Activated T-helper 17 cell treated with anti-CD3 and anti-CD28 coated beads, Interleukin-2, amount 50 U/mL, for 72 hours (primary cell): ENCODE measurements at places on chromosomes 4 and X. TPM values are rescaled to one million over a fixed set of nuclear protein-coding genes. Genes with fewer than 3 reads are reported as not detected.
A peak's percentile ranks its signal among the peaks of the same experiment; 100 is the strongest.

FMR1NB gene
- total RNA-seq: not detected

IL9R gene
- 4.1 TPM for total RNA-seq

DGAT2L6 gene
- total RNA-seq: 0.22 TPM

TLR2 gene
- 2.1 TPM for total RNA-seq

DCAF8L2 gene
- not detected for total RNA-seq

NR0B1 gene
- not detected for total RNA-seq

TCEAL7 gene
- not detected for total RNA-seq

GIMD1 gene
- total RNA-seq: not detected

MAGEE2 gene
- total RNA-seq: not detected

MAOA gene
- total RNA-seq: 20.4 TPM

- no peak for ATAC-seq
These were observed 331.8 kb downstream of the TEX13C start for GRCh38 chrX:125651426-125651825.

- ATAC-seq: no peak
These were observed 186.3 kb downstream of the NWD2 start for GRCh38 chr4:37430718-37431416.

GRCh38 chr4:77911842-77912450 lies 49.3 kb downstream of the MRPL1 start:
- no peak for ATAC-seq

DNA sequence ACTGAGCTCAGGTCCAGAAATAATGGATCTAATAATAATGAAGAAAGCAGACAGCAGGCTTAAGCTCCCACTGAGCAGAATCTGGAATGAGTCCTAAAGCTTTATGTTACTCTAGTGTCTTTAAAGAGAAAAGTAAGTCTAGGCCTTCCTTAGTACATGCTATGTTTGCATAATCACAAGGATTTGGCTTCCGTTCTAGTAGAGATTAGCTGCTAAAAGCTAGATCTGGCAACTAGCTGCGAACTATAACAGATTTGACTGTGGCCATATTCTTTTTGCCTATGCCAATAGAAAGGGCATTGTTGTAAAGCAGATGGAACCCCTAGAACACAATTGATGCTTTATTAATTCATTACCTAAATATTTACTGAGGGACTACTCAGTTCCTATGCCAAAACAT lies 19.0 kb downstream of the COX7B2 start:
- ATAC-seq: no peak

- no peak for ATAC-seq
These were observed 9.9 kb downstream of the CHIC2 start for GRCh38 chr4:54054501-54054900.

DNA sequence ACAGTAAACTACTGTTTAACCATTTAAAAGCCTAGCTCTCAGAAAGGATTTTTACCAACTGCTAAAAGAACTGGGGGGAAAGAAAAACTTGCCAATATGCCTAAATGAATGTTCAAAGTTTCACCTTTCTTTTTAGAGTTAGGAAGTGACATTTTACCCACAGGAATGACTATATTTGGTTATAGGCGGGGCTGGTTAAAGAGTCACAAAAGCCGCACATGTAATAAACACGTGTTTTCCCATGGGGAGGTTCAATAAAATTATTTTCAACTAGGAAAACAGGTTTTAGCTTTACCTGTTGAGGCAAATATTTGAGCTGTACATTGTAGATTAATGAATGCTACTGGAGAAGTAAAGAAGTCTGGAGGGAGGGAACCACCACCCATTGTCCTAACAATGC lies 41.6 kb upstream of the UGDH start:
- ATAC-seq: peak; percentile 56

DNA sequence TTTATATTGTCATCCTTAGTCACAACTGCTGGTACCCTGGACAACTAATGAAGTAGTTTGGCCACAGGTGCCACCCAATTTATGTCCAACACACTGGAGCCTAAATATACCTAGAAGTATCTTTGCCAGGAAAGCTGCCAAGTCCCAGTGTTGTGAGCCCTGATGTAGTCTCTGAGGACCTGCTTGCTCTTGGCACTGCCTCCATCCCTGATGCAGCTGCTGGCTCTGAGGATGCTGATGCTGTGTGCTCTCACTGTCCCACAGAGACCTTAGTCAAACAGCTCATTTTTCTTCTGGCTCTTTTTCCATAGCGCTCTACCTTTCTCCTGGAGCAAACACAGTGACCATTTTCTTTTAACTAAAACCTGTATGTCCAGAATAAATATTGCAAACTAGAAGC lies 1535.4 kb upstream of the ADGRL3 start:
- no peak for ATAC-seq

DNA sequence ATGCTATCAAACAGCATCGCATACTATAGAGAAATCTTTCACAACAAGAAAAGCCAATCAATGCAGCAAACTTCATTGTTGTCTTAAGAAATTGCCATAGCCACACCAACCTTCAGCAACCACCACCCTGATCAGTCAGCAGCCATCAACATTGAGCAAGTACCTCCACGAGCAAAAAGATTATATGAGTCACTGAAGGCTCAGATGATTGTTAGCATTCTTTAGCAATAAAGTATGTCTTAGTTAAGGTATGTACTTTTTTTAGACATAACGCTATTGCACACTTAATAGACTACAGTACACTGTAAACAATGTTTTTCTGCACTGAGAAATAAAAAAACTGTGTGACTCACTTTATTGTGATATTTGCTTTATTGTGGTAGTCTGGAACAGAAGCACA lies 37.8 kb upstream of the FUNDC1 start:
- no peak for ATAC-seq

GRCh38 chr4:54645830-54646229 lies 11.9 kb upstream of the KIT start:
- no peak for ATAC-seq

DNA sequence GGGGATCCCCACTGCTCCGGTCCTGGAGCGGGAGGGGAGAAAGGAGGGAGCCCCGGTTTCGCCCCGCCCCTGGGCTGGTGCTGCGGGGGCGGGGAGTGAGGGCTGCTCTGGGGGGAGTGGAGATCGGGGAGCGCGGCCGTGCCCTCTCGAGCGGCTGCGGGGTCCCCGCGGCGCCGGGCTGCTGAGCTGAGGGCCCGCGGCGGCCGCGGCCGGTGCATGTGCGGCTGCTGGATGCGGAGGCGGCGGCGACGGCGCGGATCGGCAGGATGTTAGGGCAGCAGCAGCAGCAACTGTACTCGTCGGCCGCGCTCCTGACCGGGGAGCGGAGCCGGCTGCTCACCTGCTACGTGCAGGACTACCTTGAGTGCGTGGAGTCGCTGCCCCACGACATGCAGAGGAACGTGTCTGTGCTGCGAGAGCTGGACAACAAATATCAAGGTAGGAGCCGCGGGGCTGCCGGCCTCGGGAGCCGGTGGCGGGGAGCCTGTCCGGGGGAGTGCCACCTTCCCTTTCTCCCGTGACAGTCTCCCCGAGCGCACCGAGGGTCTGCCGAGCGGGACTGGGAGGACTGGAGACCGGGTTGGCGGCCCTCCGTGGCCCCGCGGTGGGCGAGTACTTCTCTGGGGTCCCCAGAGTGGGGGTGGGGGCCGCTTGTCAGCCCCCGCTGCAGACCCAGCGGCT lies at the start of gene ING2:
TSS of gene ING2 (plus strand) at position 129 of the 681 bp plus-strand sequence. CDS start at position 267, 138 bp downstream.
- ATAC-seq: peak; percentile 56

DNA sequence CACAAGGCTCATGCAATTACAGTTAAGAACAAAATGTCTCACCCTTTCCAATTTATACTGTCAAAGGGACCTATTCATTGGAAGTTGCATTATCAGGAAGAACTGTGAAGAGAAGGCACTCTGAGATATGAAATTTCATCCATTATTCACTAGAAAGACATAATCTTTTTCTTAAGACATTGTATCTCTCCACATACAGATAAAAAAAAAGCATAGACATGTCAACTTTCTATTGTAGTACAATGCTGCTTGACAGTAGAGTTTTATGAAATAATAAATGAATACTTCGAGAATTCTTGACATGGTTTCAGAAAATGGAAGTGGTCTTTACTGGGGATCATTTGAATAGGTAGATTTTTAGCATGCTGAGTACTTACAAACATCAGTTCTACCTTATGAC lies 545.0 kb downstream of the TMA16 start:
- no peak for ATAC-seq

GRCh38 chrX:48936429-48937053 lies 17.7 kb upstream of the PIM2 start:
- peak; percentile 4 for ATAC-seq

- ATAC-seq: no peak
These were observed 447.5 kb upstream of the RASGEF1B start for GRCh38 chr4:81919223-81919622.
